ENCODE measurements at places on chromosomes 16 and 17.
A peak's percentile ranks its signal among the peaks of the same experiment; 100 is the strongest.

- DNase-seq = peak; percentile 49
These were observed 5.3 kb downstream of the ANKRD11 start for GRCh38 chr16:89484923-89485679.

- peak; percentile 67 for DNase-seq
These were observed 64.8 kb downstream of the TUBD1 start for GRCh38 chr17:59827721-59828477.

GRCh38 chr17:45908460-45908859 is 14.1 kb downstream of the MAPT start:
- no peak for DNase-seq

- DNase-seq = no peak
These were observed 233.3 kb downstream of the SOX9 start for GRCh38 chr17:72354071-72354470.

- DNase-seq = peak; percentile 9
These were observed 11.2 kb downstream of the CHD9NB start for GRCh38 chr16:53041320-53042051.

DNA sequence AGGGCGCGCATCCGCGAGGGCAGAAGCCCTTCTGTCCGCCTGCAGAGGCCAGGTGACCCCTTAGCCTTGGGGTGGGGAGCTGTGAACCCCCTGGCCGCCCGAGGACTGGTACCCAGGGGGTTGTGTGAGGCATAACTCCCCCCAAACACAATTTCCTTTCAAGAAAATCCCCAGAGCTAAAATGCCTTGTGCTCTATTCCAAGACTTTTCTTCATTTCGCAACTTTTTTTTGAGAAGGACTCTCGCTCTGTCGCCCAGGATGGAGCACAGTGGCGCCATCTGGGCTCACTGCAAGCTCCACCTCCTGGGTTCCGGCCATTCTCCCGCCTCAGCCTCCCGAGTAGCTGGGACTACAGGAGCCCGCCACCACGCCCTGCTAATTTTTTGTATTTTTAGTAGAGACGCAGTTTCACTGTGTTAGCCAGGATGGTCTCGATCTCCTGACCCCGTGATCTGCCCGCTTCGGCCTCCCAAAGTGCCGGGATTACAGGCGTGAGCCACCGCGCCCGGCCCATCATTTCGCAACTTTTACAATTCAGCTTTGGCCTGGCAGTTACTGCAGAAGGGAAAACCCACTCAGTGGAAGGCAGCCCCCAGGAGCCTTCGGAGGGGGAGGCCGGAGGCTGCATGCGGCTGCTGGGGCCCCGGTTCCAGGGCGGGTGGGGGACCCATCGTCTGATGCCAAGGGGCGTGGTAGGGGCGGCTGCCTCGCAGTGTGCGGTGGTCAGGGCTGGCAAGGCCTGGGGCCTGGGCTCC is 963 bp upstream of the APRT start:
- peak; percentile 60 for DNase-seq

- peak; percentile 100 for DNase-seq
These were observed 43.3 kb downstream of the MGAT5B start for GRCh38 chr17:76911299-76912017.

GRCh38 chr16:30937692-30938091 is 11.2 kb upstream of the ORAI3 start:
- DNase-seq = no peak

DNA sequence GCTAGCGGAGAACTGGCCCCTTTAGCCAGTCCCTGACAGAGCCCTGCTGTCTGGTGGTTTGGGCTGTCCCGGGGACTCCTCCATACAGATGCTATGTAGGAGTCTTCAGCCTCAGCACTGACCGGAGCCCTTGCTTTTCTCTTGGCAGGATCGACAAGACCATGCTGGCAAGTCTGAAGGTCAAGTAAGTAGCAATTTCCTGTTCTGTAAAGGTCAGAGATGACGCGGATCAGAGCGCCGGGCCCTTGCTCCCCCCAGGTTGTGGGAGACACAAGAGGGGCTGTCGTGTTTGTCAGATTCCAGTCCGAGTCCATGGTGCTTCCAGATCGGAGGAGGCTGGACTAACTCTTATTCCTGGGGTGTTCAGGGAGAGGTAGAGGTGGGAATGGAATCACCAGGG is 4.1 kb downstream of the RAP1GAP2 start:
- DNase-seq = no peak

DNA sequence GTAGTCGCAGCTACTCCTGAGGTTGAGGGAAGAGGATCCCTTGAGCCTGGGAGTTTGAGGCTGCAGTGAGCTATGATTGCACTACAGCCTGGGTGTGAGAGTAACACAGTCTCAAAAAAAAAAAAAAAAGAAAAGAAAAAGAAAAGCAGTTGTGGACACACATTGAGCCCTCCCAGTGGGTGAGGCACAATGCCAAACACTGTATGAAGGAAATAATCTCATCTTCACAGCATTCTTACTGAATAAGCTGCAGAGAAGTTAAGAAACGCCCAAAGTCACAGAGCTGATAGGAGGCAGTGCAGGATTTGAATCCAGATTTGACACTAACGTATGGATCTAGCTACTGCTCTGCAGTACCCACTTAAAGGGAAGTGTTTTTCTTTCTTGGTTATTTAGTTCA is 5.9 kb upstream of the LYZL6 start:
- DNase-seq = no peak

DNA sequence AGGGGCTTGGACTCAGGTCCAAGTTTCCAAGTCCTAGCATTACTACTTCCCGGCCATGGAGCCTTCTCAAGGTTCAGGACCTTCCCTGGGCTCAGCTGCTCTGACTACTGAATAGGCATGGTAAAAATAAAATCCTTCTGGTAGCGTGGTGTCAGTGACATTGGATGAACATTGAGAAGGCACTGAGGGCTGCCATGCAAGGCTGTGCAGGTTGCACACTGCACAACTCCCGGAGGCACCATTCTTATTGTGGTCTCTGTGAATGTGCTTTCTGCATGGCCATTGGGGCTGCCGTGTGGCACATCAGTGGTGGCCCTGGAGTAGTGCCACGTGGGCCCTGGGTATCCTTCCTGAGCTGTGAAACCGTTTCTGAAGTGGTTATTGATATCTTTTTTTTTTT is 250.2 kb upstream of the CIBAR2 start:
- no peak for DNase-seq

- no peak for DNase-seq
These were observed 77.1 kb downstream of the USP31 start for GRCh38 chr16:23072084-23072599.

- no peak for DNase-seq
These were observed 4.9 kb downstream of the OR4D1 start for GRCh38 chr17:58153046-58153445.

- DNase-seq = no peak
These were observed 144.0 kb downstream of the HS3ST3B1 start for GRCh38 chr17:14444915-14445314.

GRCh38 chr17:40538019-40538935 is 27.0 kb downstream of the CCR7 start:
- no peak for DNase-seq

DNA sequence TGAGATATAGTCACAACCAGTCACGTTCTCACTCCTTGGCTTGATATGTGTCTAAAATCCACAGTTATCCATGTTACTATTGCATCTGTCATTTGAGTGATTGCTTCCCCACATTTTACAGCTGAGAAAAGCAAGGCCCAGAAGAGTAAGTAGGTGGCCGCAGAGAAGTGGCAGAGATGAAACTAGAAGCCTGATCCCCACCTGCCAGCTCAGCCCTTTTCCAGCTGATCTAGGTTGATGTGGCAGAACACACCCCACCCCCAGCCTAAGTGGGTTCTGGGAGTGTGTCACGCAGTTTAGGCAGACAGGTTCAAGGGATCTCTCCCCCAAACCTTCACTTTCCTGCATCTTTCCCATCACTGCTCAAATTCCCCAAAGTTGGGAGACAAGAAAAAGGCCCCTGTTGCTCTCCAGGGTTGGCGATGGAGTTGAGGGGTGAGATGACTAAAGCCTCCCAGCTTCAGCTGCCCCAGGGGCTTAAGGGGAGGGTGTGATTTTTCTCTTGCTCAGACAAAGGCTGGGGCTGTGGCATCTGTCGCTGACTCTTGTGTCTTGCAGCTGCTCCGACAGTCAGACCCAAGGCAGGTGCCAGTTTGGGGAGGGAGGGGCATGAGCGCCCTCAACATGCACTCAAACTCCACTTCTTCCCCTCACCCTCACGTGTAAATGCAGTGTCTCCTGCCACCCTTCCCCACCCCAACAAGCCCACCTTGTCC is 48.9 kb upstream of the LHX1 start:
- DNase-seq = peak; percentile 97

GRCh38 chr16:72961115-72961832 is 86.7 kb downstream of the ZFHX3 start:
- DNase-seq = peak; percentile 99

DNA sequence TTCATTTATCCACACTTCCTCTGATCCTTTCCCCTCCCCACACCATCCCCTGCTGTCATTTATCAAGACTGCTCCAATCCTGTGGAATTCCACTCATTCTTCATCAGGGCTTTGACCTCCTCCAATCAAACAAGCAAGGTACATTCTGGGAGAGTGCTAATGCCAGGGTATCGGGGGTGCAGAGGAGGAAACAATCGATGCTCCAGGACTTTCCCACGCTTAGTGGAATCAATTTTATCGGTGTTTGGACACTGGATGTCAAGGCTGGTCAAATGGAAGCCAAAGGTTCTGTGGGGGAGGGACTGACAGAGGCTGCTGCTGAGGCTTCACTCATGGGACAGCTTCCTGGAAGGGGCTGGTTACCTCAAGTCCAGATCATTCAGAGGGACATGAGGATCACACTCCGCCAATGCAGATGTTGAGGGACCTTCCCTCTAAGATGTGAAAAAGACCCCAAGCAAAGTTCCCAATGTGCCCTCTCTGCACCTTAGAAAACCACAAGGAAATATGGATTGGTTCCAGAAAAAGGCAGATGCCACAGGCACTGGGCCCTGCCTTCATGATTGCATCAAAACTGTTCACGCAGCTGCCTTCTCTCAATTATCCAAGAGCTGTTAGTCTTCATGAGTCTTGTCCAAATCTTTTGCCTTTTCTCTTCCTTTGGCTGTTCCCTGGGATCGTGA is 44.7 kb upstream of the SOX9 start:
- DNase-seq = no peak

- DNase-seq = peak; percentile 40
These were observed 10.5 kb upstream of the TSPOAP1 start for GRCh38 chr17:58338841-58339754.

DNA sequence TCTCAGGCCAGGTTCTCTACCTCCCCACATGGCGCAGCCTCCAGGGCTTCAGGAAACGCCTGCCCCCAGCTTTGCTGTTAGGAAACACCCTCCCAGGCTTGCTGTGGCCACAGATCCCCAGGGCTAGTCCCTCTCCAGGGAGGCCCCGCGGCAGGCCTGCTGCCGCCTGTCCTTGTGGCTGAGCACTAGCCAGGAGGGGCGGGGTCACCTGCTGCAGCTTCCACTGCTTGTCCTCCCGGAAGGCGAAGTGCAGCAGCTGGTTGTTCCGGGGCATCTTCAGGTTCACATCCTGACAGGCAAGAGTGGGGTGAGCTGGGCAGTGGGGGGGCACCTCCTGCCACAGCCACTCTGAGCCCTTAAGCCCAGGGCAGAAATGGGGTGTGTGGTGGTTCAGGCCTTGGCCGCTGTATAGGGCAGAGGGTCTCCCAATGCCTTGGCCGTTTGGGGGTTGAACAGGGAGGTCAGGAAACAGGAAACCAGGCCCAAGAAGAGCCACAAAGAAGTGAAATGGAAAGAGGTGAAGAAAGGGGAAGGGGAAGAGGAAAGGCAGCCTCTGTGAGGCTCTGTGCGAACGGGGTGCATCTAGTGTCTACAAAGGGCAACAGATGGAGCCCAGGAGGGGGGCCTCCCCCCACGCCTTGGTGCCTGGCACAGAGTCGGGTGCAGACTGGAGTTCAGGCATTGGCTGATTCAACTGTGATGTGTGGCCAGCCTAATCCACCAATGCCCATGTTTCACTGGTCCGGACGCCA is 2.0 kb downstream of the ROGDI start:
- DNase-seq = peak; percentile 84

DNA sequence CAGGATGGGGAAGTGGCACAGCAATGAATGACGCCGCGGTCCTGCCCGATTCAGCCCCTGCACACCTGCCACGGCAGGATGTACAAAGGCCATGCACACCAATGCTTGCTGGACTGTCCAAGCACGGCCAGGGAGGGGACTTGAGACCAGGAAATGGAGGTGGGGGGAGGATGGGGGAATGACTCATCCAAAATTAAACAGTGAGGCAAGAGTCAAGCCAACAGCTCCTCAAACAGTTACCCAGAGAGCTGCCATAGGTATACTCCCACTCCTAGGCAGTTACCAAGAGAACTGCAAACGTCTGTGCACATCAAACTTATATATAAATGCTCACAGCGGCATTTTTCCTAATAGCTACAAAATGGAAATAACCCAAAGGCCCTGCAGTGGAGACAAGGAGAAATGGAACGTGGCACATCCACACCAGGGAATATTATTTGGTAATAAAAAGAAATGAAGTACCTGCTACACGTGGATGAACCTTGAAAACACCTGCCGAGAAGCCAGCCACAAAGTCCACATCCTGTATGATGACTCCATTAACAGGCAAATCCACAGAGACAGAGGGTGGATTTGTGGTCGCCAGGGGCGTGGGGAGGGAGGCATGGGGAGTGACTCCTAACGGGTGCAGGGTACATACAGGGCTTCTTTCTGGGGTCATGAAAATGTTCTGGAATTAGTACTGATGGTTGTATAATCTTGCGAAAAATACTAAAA is 54.1 kb downstream of the VAC14 start:
- no peak for DNase-seq

- no peak for DNase-seq
These were observed 139.3 kb downstream of the KCNJ2 start for GRCh38 chr17:70308618-70309017.

DNA sequence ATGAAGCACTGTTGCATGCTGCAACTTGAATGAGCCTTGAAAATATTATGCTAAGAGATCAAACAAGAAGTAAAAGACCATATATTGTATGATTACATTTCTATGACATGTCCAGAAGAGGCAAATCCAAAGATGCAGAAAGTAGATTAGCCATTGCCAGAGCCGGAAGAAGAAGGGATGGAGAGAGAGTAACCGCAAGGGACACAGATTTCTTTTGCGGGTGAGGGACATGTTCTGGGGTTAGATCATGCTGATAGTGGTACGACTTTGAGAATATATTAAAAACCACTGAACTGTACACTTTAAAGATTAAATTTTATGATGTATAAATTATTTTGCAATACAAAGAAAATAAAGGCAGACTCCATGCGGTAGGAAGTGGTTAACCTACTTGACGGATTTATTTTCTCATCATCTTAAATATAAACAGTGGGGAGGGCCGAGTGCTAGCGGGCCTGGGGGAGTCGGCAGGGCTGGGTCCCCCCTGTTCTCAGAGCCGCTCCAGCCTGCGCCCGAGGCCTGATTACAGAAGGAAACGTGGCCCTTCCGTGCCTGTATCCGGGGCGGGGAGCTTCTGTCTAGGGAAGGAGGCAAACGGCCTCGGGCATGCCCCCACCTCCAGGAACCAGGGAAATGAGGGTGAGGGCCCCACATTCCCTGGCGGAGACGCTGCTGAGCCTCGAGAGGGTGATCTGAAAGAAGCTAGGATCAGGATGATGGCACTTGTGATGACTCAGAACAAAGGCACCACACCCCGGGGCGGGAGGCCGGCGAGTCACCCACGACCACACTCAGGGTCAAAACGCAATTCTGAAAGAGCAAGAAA is 48.0 kb downstream of the SHCBP1 start:
- no peak for DNase-seq
